Activated CD4-positive, alpha-beta T cell treated with anti-CD3 and anti-CD28 coated beads for 4 hours (primary cell): ENCODE measurements at places on chromosomes 16 and 17.

DNA sequence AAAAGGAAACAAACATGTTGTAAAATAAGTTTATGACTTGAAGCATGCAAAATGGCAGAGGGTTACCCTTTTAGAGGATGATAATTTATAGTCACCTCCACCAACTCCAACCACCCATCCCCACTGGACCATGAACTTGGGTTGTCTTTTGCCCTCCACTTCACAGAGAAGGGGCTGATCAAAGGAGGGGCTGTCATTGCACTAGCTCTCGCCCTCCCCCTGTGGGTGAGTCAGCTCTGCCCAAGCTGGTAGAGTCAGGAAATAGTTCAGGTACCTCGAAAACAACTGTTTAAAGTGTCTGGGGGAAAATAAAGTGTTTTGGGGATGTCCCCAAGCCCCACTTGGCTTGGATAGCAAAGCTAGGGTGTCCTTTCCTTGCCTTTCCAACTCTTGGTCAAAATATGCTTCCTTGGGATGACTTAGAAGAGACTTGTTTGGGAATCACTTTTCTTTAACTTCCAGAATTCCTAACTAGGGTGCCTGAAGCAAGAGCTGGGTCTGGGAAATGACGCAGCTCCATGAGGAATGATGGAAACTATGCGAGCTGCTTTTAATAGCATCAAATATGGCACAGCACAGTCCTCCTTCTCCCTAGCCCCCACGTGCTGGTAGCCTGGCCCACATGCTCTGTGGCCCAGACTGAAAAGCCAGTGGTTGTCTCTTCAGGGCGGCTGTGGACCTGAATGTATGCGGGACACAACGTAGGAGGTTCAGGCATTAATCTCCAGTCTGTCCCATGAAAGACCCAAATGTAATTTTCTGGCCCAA, 40.7 kb downstream of the TBX4 start:
- DNase-seq: no peak

- no peak for DNase-seq
These were observed 57.9 kb upstream of the BCO1 start for GRCh38 chr16:81180578-81180977.

- no peak for DNase-seq
These were observed 25.2 kb upstream of the ABCC12 start for GRCh38 chr16:48180868-48181480.

DNA sequence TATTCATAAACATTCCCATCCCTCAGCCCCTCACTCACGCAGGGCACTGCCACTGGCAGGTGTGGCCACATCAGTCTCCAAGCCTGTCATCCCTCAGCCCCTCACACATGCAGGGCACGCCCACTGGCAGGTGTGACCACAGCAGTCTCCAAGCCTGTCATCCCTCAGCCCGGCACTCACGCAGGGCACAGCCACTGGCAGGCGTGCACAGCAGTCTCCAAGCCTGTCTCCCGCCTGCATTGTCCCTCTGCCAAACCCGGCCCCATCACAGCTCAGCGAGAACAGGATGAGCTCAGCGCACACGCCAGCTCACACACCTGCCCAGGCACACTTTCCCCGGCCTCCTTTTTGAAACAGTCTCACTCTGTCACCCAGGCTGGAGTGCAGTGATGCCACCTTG, 11.4 kb upstream of the KREMEN2 start:
- DNase-seq: no peak

- no peak for DNase-seq
These were observed 22.3 kb downstream of the RHBDL3 start for GRCh38 chr17:32287804-32288511.

DNA sequence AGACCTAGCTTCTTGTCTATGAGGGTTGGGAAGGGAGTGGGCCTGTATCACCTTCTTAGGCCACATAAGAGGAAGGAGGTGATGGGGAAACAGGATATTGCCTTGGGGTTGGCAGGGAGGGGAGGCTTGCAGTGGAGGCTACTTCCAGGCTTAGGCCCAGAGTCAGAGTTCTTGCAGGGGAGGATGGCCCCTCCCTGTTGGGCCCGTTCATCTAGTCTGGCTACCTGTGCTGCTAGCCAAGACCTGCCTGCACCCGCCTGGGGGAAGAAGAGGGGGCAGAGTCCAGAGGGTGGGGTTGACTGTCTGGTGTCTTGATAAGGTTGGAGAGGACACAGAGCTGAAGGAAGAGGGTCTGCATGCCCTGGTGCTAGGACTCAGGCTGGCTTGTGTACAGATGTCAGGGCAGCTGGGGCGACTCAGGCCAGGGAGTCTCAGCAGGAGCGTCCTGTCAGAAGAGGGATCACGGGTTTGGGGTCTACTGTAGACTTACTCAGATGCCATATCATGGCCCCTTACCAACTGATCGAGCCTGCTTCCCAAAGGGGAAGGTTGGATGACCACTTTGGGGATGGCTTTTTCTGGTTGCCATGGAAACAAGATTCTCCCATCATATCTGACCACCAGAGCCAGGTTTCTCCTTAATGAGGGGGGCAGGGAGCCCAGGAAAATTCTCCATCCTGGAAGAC, 5.3 kb downstream of the KDM6B start:
- DNase-seq: no peak

- DNase-seq: no peak
These were observed 27.3 kb downstream of the C17orf75 start for GRCh38 chr17:32314636-32315035.

- DNase-seq: no peak
These were observed 87.7 kb downstream of the MRM3 start for GRCh38 chr17:869567-870525.

DNA sequence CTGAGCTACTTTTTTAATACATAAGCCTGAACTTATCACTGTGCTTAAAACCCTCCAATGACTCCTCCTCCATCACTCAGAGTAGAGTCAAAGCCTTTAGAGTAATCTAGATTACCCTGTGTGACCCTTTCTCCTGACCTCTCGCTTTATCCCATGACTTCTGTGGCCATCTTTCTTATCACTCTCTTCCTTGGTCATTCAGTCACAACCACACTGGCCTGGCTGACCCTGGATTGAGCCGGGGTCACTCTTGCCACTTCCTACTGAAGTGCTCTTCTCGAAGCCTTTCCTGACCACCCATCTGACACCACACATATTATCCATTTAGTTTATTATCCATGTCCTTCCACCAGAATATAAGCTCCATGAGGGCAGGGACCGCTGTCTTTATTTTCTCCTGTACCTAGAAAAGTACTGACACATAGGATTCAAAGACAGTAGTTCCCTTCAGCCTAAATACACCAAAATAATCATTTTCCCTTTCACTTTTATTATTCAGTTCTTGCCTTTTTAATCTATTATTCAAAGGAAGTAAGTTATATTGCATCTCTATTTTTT, 28.0 kb upstream of the ABCA9 start:
- DNase-seq: no peak

- DNase-seq: no peak
These were observed 427 bp downstream of the PPP1R1B start for GRCh38 chr17:39627047-39627711.

DNA sequence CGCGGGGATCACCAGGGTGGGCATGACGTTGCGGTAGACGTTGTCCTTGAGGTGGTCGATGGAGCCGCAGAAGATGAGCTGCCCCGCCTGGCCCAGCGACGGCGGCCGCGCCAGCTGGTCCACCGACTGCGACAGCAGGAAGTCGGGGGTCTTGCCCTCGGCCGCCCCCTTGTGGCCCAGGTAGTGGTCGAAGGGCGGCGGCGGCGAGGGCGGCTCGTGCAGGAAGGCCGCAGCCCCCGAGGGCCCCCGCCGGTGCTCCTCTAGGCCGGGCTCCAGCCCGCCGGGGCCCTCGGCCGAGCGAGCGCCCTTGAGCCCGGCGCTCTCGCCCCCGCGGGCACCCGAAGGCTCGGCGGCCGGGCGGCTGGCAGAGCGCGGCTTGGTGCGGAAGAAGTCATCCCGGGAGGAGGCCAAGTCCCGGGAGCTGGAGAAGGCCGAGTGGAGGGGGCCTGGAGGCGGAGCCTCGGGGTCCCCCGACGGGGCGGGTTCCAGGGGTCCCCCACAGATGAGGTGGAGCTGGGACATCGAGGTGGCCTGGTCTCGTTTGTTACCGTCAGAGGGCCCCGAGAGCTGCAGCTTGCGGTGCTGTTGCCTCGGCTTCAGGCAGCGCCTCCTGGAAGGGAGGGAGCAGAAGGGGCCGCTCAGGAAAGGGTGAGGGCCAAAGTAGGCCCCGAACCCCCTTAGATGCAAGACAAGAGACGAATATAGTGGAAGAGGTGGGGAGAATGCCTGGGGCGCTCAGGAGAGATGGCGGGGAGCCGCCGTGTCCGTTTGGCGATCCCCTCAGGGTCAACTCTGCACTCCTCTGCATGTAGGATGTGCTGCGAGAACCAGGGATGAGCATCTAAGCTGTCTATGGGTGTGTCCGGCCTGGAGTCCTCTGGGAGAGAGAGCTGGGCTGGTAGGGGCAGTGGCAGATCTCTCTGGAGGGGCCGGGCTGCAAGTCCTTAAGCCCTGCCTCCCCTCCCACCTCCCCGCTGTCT, 8.8 kb downstream of the FAM171A2 start:
- DNase-seq: peak; percentile 57

- DNase-seq: no peak
These were observed 28.1 kb downstream of the MEAK7 start for GRCh38 chr16:84476401-84476800.

DNA sequence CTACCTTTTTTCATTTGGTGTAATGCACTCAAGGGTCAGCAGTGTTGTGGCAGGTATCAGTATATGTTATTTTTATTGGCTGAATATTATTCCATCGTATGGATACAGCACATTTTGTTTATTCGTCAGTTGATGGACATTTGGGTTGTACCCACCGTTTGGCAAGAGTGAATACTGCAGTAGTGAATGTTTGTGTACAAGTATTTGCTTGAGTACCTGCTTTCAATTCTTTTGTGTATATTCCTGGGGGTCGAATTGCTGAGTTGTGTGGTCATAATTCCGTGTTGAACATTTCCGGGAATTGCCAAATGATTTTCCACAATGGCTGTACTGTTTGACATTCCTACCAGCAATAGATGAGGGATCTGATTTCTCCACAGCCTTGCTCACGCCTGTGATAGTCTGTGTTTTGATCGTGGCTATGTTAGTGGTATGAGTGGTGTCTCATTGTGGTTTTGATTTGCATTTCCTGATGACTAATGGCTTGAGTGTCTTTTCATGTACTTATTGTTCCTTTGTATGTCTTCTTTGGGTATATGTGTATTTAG, 108.4 kb downstream of the OR1D5 start:
- DNase-seq: no peak

- DNase-seq: no peak
These were observed 44.7 kb downstream of the METRNL start for GRCh38 chr17:83123896-83124801.

GRCh38 chr17:39485555-39485954, 24.3 kb downstream of the CDK12 start:
- no peak for DNase-seq

DNA sequence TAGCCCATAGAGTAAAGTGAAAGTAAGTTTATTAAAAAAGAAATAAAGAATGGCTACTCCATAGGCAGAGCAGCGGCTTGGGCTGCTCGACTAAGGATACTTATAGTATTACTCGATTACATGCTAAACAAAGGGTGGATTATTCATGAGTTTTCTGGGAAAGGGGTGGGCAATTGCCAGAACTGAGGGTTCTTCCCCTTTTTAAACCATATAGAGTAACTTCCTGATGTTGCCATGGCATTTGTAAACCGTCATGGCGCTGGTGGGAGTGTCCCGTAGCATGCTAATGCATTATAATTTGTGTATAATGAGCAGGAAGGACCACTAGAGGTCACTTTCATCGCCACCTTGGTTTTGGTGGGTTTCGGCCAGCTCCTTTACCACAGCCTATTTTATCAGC, 13.3 kb upstream of the GAS7 start:
- DNase-seq: no peak

- no peak for DNase-seq
These were observed 6.8 kb upstream of the RNF213 start for GRCh38 chr17:80253631-80254395.

GRCh38 chr17:40058186-40058784, 4.1 kb upstream of the MED24 start:
- no peak for DNase-seq

GRCh38 chr17:58764373-58764772, 8.7 kb downstream of the PPM1E start:
- no peak for DNase-seq

GRCh38 chr16:72749091-72749490, 298.8 kb downstream of the ZFHX3 start:
- DNase-seq: no peak

GRCh38 chr17:31722251-31723056, 136.6 kb downstream of the COPRS start:
- DNase-seq: no peak
